ENCODE measurements at places on chromosomes 2 and 18. TPM values are rescaled to one million over a fixed set of nuclear protein-coding genes. Genes with fewer than 3 reads are reported as not detected.

DNA sequence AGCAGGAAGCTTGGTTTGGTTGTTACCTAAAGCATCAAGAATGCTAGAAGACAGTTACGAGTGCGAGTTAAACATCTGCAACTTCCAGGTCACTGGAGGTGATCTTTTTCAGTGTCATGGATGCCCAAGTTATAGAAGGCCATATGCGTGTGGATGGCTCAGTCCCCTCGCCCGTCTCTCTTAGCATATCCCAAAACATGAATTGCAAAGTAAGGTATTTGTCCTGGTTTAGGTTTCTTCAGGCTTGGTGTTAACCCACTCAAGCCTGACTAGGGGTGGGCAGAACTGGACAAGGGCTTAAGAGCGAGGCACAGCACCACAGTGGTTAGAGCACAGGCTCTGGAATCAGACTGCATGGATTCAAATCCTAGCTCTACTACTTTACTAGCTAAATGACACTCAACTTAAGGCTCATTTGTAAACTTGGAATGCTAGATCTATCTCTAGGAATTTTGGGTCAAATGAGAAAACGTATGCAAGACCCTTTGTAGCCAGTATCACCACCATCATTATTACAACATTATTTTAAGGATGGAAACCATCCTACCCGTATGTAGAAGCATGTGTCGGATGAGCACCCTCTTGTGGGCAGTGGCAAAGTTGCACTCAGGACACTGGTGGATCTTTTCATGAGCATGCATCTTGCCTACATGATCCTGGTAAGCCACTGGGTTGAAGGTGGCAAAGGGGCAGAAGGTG, 11.2 kb downstream of the ZNF142 start:
- no peak overlapping the region for H3K27ac ChIP-seq
- H3K4me1 ChIP-seq: no peaks in the 10 kb centered on the region
- H3K27me3 ChIP-seq: no peaks in the 10 kb centered on the region
- H3K4me3 ChIP-seq: no peak overlapping the region
- no peak for DNase-seq

- DNase-seq: peak; percentile 62
- no peaks in the 10 kb centered on the region for H3K4me1 ChIP-seq
- H3K36me3 ChIP-seq: no peaks in the 10 kb centered on the region
- no peaks in the 10 kb centered on the region for H3K27me3 ChIP-seq
Measured at GRCh38 chr2:165573534-165574461, 104.3 kb downstream of the CSRNP3 start.

GRCh38 chr2:181164699-181165098, 184.3 kb downstream of the UBE2E3 start:
- no peak overlapping the region for H3K4me3 ChIP-seq
- H3K27ac ChIP-seq: no peak overlapping the region
- H3K4me1 ChIP-seq: no peaks in the 10 kb centered on the region
- no peak for DNase-seq

DNA sequence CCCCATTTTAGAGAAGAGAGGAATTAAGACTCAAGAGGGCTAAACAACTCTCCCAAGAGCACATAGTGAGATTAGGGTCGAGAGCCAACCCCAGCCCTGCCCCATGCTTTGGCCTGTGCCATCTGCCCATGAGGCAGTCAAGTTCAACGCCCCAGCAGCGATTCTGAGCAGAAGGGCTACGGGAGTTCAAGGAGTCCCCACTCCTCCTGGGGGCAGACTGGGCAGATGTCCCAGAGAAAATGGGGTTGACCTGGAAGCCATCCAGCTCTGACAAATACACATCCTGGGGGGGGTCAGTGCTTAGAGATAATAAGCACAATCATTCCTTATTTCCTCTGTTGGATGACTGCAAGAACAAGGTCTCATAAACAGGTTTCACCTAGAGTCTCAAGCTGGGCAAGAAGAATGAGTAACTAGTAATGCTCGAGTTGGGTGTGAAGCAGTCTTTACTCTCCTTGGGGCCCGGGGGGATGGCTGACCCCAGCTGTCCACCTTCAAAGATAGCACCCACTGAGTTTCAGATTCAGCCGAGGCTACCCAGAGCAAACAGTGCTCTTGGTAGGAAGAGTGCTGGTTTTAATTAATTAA, 716.4 kb downstream of the RNF144A start:
- H3K36me3 ChIP-seq: no peaks in the 10 kb centered on the region
- no peaks in the 10 kb centered on the region for H3K27me3 ChIP-seq
- DNase-seq: no peak
- no peak overlapping the region for H3K4me3 ChIP-seq
- no peaks in the 10 kb centered on the region for H3K4me1 ChIP-seq
- no peak overlapping the region for H3K27ac ChIP-seq

- no peak for DNase-seq
- no peaks in the 10 kb centered on the region for H3K27me3 ChIP-seq
- H3K4me1 ChIP-seq: no peaks in the 10 kb centered on the region
- H3K27ac ChIP-seq: no peak overlapping the region
Measured at GRCh38 chr18:50119296-50119695, 75.7 kb downstream of the MYO5B start.

DNA sequence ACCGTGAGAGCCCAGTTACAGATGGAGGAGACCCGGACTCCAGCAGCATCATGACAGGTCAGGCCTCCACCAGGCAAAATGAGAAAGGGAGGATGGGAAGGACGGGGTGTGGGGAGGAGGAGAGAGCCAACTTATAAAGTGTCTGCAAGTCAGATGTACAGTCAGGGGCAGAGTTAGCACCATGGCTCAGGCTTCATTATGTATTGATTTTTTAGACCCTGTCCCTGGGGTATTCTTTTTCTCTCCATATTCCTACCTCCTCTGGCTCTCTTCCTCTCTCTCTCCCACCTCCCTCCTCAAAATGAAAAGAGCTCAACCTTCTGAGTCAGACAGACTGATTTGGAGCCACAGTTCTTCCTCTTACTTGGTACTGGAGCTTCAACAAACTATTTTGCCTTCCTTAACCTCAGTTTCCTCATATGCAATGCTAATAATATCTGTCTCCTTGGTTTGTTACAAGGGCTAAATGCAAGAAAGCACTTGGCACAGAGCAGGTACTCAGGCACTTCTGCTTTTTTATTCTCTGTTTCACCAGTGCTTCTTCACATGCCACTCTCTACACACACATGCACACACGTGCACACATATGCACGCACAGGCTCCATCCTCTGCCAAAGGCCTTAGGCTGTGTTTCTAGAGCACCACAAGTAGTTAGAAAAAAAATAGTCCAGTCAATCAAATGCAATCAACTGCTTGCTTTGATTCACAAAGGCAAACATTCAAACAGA, 92.3 kb upstream of the PKDCC start:
- H3K4me3 ChIP-seq: no peak overlapping the region
- no peaks in the 10 kb centered on the region for H3K4me1 ChIP-seq
- no peaks in the 10 kb centered on the region for H3K27me3 ChIP-seq
- H3K27ac ChIP-seq: no peak overlapping the region
- no peaks in the 10 kb centered on the region for H3K36me3 ChIP-seq

- H3K4me3 ChIP-seq: no peak overlapping the region
- H3K27me3 ChIP-seq: no peaks in the 10 kb centered on the region
- DNase-seq: no peak
- H3K36me3 ChIP-seq: no peaks in the 10 kb centered on the region
- H3K4me1 ChIP-seq: no peaks in the 10 kb centered on the region
- no peak overlapping the region for H3K27ac ChIP-seq
Measured at GRCh38 chr2:44364604-44365003, 2.9 kb downstream of the CAMKMT start.

DNA sequence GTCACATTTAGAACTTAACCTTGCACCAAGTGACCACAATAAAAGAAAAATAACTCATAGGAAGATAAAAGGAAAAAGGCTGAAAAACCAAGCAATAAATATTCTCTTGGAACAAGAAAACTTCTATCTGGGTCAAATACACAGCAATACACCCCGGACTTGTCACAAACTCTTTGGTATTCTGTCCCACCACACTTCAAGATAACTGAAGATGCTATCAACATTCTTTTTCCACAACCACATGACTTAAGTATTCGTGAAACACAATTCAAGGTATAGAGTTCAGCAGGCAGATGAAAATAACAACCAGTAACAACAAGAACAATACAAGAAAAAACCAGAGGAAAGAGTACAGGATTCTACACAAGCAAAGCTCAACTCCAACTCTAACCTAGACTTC, 18.0 kb downstream of the MBD2 start:
- H3K4me1 ChIP-seq: peaks cover 19% of the 10 kb centered on the region
- DNase-seq: no peak
- H3K36me3 ChIP-seq: peaks cover 10% of the 10 kb centered on the region
- no peak overlapping the region for H3K4me3 ChIP-seq

DNA sequence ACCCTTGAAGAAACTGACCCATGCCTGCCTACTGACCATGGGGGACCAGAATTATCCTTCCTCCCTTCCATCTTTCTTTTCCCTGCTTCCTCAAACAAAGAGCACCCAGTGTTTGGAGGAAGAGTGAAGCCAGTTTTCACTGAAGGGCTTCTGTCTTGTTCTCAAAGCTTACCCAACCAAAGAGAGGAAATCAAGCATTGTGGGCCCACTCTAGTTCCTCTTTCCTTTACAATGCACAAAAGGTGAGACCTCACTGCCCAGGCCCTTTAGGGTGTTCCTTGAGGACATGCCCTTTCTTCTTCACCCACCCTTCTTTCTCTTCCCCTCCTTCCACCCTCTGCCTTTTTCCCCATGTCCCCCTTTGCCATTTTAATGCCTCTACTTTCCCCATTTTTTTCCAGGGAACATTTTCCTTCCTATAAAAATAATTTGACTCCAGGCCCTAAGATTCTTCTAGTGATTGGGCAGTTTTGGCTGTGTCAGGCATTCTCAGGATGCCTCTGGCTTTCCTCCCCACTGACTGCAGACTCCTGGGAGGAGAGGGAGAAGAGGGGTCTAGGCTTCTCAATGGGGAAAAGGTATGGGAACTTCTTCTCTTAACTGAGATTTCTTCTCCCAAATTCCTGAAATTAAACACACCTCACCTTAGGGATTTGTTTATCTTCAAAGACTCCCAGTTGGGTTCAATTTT, 126.6 kb upstream of the RMDN2 start:
- H3K4me1 ChIP-seq: peaks cover 12% of the 10 kb centered on the region
- no peak overlapping the region for H3K27ac ChIP-seq
- H3K4me3 ChIP-seq: no peak overlapping the region
- H3K27me3 ChIP-seq: no peaks in the 10 kb centered on the region
- H3K36me3 ChIP-seq: no peaks in the 10 kb centered on the region
- DNase-seq: no peak

DNA sequence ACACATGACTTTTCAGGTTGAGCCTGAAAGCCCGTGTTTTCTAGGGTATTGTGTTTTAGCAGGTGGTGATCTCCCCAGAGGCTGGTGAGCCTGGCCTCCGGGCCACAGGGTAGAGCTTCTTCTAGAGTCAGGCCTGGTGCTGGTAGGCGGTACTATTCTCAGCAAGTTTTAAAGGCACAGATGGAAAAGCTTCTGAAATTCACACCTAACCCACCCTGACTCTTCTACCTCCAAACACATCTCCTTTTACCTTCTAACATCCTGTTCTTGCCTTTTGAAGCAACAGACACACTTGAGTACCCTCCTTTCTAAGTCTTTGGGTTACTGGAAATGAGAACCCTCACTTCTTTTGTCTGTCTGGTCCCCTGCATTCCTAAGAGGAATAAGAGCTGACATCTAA, 191.1 kb downstream of the SETBP1 start:
- H3K27ac ChIP-seq: no peak overlapping the region
- no peak overlapping the region for H3K4me3 ChIP-seq
- no peaks in the 10 kb centered on the region for H3K36me3 ChIP-seq
- no peak for DNase-seq

- no peak overlapping the region for H3K27ac ChIP-seq
- peaks cover 5% of the 10 kb centered on the region for H3K4me1 ChIP-seq
- H3K27me3 ChIP-seq: no peaks in the 10 kb centered on the region
Measured at GRCh38 chr2:170878066-170878465, 51.0 kb upstream of the GORASP2 start.

DNA sequence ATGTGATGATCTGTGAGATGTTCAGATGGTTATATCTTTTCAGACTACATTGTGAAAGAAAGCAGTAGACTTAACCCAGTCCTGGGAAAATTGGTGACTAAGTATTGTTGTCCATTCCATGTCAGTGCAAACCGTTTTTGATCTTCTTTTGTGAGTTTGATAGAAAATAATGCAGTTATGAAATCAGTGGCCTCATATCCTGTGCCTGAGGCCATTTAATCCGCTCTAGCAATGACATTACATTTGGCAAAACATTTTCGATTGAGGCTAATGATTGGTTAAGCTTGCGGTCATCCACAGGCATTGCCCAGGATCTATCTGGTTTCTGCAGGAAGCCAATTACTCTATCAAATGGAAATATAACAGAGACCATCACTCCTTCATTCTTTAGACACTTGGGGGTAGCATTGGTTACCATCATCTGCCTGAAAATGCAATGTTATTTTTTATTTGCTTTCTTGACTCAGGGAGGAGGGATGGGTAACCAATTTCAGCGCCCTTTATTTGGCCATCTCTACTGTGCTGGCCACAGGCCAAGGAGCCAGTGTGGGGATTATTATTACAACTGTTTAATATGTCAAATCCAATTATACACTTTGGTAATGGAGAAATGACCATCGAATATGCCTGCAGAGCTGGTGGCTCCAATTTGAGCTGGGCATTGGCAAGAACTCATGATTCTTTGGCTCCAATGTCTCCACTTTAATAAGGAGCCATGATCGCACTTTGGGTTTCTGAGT, 33.6 kb downstream of the TRIB2 start:
- no peak overlapping the region for H3K4me3 ChIP-seq
- H3K36me3 ChIP-seq: no peaks in the 10 kb centered on the region
- no peaks in the 10 kb centered on the region for H3K4me1 ChIP-seq
- no peak overlapping the region for H3K27ac ChIP-seq
- no peak for DNase-seq

DNA sequence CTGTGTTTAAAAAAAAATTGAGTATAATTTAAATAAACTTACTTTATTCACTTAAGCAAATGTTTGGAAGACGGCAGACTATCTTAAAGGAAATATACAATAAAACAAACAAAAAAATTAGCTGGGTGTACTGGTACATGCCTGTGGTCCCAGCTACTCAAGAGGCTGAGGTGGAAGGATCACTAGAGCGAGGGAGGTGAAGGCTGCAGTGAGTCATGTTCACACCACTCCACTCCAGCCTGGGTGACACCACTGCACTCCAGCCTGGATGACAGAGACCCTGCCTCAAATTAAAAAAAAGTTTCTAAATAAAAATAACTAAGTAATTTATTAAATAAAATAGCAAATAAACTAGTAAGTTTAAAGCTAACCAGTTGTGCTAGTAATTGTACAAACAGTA, 7.5 kb downstream of the PUM2 start:
- no peak overlapping the region for H3K4me3 ChIP-seq
- DNase-seq: no peak
- H3K36me3 ChIP-seq: no peaks in the 10 kb centered on the region
- H3K4me1 ChIP-seq: no peaks in the 10 kb centered on the region

DNA sequence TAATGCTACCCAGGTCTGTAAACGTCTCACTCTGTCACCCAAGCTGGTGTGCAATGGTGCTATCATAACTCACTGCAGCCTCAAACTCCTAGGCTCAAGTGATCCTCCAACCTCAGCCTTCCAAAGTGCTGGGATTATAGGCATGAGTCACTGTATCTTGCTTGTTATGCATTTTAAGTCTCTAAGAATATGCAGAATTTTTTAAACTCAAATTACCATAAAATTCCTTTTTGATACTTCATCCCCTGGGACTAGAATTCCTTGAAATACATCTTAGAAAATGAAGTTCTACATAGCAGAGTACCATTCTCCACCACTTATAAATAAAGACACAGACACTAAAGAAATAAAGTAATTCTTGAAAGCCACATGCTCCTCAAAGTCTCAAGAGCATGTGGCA, 30.2 kb upstream of the LRATD1 start:
- H3K4me3 ChIP-seq: no peak overlapping the region
- no peaks in the 10 kb centered on the region for H3K27me3 ChIP-seq

Gene HRH4
- not detected for total RNA-seq

Gene UGT1A3
- not detected for total RNA-seq

Gene TGFA
- 1.7 TPM for total RNA-seq

Gene SESTD1
- 16.5 TPM for total RNA-seq

Gene STEAP3
- total RNA-seq: 8.2 TPM

Gene TSPYL6
- not detected for total RNA-seq
